Lower lobe of right lung (tissue), 2 donors: ENCODE measurements at places on chromosomes 7 and 10. TPM values are rescaled to one million over a fixed set of nuclear protein-coding genes. Genes with fewer than 3 reads are reported as not detected.

DNA sequence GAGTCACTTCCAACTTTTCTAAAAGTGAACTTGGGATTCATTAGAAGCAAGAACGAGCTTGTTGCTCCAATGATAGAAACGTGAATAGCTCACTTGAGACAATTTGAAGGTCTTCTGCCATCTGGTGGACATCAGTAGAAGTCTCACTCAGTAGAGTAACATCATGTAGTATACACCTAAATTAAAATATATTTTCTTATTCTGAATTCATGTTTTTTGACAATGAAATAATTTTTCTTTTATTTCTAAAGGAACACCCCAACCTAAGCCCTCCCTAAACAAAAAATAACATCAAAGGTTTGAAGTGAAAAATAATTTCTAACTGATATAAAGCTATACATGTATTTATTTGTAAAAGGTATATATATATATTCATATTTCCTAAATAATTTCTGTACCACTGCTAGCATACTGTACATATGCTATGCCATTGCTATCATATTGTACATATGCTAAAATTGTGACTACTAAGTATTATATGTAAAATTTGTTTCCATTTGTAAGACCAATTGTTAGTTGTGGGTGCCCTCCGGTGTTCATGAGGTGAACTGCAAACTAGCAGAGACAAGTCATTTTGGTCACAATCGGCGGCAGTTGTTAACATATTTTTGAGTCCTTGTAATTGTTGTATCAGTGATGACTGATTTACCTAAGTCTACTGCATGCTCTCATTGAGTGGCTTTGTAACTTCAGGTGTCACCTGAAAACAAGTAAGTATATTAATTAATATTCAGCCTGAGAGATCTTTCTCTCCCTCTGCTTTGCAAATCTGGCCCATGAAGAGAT lies 121.9 kb downstream of the PTPRZ1 start:
- DNase-seq, result no peak

GRCh38 chr10:102796407-102797176 lies 40.6 kb downstream of the CYP17A1 start:
- DNase-seq, result peak; percentile 81

- no peak for DNase-seq
Observed at GRCh38 chr10:75505840-75506506, 74.5 kb downstream of the LRMDA start.

GRCh38 chr10:76403912-76404311 lies 972.5 kb downstream of the LRMDA start:
- DNase-seq, result no peak

DNA sequence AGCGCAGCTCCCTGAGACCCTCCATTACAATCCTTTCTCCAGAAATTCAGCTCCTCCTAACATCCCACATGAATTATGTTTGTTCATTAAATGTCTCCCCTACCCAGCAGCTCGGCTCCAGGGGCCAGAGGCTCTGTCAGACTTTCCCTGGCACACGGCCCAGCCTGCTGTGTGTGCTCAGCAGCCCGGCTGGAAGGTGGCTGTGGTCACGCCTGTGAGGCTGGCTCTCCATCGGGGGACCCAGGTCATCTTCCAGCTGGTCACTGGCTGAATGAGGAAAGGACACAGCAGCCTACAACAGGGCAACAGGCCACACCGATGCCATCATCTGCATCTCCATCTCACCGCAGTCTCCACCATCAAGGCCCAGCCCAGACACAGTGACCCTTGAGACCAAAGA lies 219.8 kb downstream of the MAD1L1 start:
- peak; percentile 32 for DNase-seq

DNA sequence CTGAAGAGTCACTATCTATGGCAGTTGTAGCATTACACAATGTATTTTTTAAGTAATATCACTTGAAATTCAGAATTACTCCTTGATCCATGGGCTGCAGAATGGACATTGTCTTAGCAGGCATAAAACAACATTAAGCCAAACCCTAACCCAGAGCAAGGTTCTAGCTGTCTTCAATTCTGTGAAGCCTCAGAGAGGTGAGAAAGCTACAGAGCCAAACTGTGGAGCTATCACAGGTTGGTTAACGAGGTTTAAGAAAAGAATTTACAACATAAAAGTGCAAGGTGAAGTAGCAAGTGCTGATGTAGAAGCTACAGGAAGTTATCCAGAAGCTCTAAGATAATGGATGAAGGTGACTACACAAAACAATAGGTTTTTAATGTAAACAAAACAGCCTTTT lies 582.7 kb upstream of the POT1 start:
- no peak for DNase-seq

Gene CALCR
- total RNA-seq, result 0.24 TPM

Gene TM9SF3
- 112 TPM for total RNA-seq

Gene ZNF680
- total RNA-seq, result 13.6 TPM

Gene TAS2R4
- total RNA-seq, result 2.0 TPM

Gene ITPRID1
- total RNA-seq, result 0.59 TPM
